ENCODE measurements at places on chromosomes 12 and 14. TPM values are rescaled to one million over a fixed set of nuclear protein-coding genes. Genes with fewer than 3 reads are reported as not detected.

Gene TAS2R9
- total RNA-seq = 0.19 TPM

Gene GZMH
- total RNA-seq = not detected

Gene BHLHE41
- total RNA-seq = 3.8 TPM

Gene TBC1D30
- total RNA-seq = 0.53 TPM

Gene C1QL4
- total RNA-seq = 0.06 TPM

Gene ACOT6
- not detected for total RNA-seq

Gene PTGER2
- 11.6 TPM for total RNA-seq

Gene TMEM19
- 62.4 TPM for total RNA-seq

Gene ADAMTS20
- total RNA-seq = not detected

Gene NEK9
- total RNA-seq = 61.7 TPM

Gene MYF5
- total RNA-seq = not detected

Gene ATP2B1
- total RNA-seq = 27.9 TPM

Gene FGF23
- total RNA-seq = not detected

Gene MMP17
- total RNA-seq = 4.2 TPM

Gene PTCSC3
- not detected for total RNA-seq

Gene KCNMB4
- total RNA-seq = 0.26 TPM

Gene TBX3
- total RNA-seq = 0.66 TPM

Gene CD4
- total RNA-seq = 3.1 TPM
